ENCODE measurements at places on chromosomes 2 and 18.
A peak's percentile ranks its signal among the peaks of the same experiment; 100 is the strongest.

DNA sequence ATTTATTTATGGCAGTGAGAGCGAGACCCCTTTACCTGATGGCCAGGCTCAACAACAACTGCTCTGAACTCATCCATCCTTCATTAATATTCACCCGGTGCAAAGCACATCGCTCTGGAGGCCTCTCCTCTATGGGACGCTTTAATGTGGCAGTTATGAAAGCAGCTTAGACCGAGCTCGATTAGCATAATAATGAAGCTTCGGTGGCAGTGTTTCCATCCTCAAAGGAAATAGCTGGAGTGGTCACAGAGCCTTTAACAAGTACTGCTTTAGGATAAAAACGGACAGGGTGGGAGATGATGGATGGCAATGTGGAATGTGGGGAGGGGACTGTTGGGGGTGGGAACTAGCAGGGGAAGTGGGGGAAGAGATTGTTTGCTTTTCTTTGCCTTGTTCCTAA is 243.9 kb downstream of the SLC4A3 start:
- no peak for DNase-seq

DNA sequence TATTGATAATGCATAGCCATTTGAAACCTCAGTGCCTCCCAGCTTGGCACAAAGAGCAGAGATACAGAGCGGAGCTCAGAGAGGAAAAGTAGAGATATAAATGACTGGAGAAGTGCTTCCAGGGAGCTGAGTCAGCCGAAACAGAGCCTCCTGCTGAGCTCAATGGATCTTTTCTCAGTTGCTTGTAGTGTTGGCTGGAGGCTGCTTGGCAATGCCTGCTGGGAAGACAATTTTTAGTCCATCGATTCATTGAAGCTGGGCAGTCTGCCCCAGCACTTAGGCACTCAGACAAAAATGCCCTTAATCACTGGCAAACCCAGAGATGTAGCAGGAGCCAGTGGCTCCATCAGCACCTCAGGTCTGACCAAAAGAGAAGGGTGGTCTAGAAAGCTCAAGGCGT is 81.3 kb upstream of the SETBP1 start:
- peak; percentile 30 for DNase-seq

DNA sequence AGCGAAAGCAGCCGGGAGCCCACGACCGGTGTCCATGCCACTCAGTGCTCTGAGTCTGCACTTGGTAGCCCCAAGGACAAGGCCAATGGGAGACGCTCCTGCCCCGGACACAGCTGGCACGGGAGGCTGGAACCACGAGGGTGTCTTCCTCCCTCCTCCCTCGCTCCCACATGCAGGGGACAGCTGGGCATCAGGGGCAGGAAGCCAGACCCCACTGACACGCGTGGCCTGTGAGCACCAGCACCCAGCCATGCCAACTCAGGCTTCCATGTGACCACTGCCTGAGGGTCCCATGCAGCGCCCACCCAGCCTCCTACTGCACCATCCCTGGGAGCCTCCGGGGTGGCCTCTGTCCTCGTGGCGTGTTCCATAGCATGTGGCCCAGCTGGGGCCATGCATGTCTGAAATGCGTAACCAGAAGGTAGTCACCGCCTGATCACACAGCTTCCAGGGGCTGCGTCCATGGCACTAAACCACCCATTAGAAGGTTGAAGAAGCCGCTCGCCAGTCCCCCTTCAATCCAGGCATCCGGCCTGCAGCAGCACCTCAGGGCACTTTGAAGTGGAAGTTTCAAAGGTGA is 323.2 kb upstream of the SALL3 start:
- no peak for DNase-seq

- DNase-seq = no peak
Observed at GRCh38 chr2:232286001-232286868, 92.3 kb upstream of the ALPP start.

DNA sequence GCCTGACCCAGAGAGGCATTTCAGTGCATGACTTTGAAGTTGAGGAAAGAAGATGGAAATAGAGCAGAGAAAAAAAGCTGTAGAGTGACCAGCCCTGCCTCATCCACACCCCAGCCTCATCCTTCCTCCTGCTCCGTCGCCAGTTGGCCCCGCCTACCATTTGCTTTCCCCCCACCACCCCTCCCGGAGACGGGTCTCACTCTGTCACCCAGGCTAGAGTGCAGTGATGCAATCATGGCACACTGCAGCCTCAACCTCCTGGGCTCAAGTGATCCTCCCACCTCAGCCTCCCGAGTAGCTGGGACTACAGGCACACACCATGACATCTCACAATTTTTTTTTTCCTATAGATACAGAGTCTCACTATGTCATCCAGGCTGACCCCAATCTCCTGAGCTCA is 200.8 kb downstream of the EPHA4 start:
- DNase-seq = no peak

DNA sequence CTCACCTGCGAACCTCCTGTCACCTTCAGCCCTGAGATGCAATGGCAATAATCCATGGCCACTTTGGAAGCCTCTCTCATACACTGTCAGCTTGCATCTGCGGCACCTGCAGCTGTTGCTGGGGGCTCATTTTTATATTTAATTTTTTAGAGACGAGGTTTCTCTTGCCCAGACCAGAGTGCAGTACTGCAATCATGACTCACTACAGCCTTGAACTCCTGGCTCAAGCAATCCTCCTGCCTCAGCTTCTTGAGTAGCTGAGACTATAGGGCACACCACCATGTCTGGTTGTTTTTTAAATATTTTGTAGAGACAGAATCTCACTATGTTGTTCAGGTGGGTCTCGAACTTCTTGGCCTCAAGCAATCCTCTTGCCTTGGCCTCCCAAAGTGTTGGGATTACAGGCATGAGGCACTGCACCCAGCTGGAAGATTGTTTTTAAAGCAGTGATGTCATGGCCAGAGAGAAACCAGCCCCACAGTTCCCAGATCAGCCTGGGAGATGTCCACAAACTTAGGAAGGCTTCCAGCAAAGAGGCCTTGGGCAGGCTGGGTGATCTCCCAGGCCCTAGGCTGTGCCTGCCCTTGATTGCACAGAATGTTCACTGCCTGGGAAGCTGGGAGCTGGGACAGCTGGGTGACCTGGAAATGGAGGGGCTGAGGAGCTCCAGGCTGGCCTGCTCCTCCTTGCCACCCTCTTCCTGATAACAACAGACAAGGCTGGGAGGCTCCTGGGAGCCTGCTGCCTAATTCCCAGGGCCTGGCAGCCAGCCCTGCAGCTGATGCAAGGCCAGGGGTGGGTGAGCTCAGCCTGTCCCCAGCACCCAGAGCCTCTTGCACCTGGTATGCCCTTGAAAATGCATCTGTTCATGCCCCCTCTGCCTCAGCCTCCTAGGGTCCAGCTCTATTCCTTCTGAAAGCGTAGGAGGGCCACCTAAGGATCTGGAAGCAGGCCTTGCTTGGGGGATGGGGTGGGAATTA is 27.1 kb downstream of the SH2D6 start:
- peak; percentile 63 for DNase-seq

GRCh38 chr18:11980494-11981191 is 664 bp upstream of the IMPA2 start:
- DNase-seq = peak; percentile 97

DNA sequence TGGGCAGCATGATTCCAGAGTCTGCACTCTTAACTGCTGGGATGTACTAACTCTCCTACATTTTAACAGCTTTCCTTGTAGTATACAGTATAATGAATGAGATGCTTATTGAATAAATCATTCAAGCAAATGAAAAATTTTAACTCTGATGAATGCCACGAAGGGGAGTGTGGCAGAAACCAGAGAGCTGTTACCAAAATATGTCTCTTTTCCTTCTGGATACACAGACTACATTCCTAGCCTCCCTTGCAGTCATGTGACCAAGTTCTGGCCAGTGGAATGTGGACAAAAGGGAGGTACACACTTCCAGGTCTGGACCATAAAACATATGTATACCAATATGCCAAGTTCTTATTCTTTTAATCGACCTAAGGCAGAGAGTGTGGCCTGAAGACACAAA is 1.7 kb upstream of the EML4 start:
- DNase-seq = peak; percentile 37

DNA sequence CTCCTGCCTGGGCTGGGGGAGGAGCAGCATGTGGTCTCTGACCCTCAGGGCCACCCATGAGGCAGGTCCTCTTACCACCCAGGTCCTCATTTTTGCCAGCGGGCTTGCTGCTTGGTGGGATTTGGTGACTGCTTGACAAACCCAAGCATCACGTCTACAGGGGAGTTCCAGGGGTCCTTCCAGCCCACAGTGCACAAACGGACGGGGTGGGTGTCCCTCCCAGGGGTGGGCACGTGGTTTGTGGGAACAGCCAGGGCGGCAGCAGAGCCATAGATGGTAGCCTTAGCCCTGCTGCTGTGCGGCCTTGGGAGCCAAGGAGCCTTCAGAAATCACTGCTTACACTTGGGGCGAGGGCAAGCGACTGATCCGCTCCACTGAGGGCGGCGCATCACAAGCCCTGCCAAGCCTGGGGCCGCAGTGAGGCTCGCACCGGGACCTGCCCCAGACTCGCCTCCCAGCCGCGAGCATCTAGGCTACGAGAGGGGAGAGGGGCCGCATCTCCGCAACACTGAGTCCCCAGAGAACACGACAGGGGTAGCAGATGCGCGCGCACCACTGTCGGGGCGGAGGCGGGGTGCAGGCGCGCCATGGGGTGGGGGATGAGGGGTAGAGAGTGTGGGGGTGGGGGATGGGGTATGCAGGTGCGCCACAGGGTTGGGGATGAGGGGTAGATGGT is 36.9 kb downstream of the SNED1 start:
- DNase-seq = no peak

DNA sequence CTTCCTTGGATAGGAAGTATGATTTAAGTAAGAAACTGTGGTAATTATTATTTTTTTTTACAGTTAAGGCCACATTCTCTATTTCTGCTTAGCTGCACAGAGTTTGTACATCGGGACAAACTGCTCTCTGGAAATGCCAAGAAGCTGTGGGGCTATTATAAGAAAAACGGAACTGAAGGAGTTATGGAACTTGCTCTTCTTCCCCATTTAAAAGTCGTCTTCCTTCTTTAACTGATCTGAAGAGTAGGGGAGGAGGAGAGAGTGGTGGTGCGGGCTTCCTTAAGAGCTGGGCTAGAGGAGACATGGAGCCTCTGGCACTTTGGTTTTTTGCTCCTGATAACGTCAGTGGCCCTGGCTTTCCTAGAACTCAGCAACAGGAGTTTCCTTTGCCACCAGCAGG is 54.4 kb downstream of the RAB31 start:
- DNase-seq = no peak

- DNase-seq = no peak
Observed at GRCh38 chr18:23941791-23942190, 72.8 kb upstream of the TTC39C start.

DNA sequence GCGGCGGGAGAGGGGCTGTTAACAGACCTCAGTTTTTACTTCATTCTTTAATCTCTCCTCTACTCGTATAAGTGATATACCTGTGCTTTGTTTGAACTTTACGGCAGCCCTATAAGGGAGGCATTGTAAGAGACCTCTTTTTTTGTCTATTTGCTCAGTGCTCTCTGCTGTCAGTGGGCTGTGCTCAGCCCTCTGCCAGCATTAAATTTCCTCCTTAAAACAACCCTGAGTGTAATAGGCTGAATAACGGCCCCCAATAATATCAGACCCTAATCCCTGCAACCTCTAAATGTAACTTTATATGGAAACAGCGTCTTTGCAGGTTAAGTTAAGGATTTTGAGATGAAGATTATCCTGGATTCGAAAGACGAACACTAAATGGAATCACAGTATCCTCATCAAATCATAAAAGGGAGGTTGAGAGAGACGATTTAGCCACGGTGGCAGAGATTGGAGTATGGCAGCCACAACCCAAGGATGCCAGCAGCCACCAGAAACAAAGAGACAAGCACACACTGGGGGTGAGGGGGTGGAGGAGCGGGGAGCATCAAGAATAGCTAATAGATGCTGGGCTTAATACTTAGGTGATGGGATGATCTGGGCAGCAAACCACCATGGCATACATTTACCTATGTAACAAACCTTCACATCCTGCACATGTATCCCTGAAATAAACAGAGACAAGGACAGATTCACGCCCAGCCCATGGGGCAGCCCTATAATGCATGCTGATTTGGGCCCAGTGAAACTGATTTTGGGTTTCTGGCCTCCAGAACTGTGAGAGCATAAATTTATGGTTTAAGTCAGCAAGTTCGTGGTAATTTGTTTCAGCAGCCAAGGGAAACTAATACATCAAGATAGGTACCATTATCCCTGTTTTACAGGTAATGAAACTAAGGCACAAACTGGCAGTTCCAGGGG is 894 bp upstream of the FARSB start:
- DNase-seq = no peak

DNA sequence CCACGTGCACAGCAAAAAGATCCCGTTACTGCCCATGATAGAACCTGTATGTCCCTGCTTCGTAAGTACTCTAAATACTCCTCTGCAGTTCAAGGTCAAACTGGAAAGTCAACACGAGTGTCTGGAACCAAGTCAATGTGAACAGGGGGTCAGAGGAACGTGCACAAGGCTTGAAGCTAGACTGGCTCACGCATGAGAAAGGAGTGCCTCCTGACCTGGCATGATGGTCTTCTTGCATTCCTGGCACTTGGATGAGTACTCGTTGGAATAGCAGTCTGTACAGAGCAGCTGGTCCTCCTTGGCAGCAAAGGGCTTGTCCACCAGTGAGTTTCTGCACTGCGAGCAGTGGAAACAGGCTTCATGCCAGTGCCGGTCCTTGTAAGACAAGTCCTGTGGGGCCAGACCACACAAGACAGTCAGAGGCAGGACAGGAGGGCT is 25.5 kb downstream of the FHL2 start:
- DNase-seq = no peak

- DNase-seq = no peak
Observed at GRCh38 chr2:167732326-167732725, 515.1 kb downstream of the STK39 start.

GRCh38 chr2:98396745-98397355 is 47.8 kb upstream of the INPP4A start:
- DNase-seq = no peak
